ENCODE measurements at places on chromosomes 16 and 17.

- DNase-seq: peak; percentile 23
Observed at GRCh38 chr16:13923703-13924298, 3.8 kb downstream of the ERCC4 start.

GRCh38 chr17:29571883-29572681, 3.6 kb downstream of the TP53I13 start:
- DNase-seq: no peak

DNA sequence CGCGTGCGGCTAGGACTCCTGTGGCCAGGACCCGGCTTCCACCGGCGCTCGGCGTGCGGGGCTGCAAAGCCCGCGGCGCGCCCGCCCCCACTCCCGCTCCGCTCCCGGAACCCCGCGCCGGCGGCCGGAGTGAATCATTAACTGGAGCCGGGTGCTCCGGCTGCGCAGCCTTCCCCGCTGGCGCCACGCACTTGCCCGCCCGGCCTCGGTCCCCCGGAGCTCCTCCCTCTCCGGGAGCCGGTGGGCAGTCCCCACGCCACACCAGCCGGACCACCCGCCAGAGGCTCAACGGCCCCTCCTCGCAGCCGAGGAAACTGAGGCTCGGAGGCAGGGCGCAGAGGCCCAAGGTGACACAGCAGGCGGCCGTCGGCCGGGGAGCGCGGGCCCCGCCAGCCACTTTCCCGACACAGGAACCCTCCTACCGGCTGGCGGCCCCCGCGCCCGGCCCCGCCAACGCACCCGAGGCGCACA, 580 bp downstream of the BCAR1 start:
- no peak for DNase-seq

GRCh38 chr16:50270510-50271147, 4.3 kb downstream of the ADCY7 start:
- no peak for DNase-seq

DNA sequence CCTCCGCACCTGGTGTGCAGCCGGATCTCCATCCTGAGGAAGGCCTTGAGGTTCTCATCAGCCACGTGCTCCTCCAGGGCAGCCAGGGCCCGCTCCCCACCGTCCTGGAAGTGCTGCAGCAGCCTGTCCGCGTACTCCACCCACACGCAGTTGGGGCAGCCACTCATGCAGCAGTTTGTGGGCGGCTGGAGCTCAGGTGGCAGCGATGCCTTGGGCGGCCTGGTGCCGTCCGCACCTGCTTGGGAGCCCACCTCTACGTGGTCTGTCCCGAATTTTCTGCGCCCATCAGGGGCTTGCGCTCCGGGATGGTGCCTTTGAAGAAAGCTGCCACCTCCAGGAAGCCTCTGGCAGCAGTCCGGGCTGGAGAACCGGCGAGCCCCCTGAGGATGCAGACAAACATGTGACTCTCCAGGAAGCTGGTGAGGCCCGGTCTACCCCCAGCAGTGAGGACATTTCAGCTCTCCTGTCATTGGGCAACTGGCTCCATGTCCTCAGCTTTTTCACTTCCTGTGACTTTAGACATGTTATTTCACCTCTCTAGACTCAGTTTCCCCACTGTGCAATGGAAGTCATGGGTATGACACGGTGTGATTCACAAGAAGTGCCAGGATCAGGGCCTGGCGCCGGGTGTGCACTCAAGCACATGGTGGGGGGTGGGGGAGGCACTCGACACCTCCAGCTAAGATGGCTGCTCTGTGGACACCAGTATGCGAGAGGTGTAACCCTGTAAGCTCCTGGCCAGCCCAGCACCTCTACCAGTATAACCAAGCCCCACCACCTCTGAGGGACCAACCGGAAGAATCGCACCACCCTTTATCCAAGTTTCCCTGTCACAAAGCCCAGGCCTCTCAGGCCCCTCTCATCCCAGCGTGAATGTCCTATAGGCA, 957 bp downstream of the OXLD1 start:
- DNase-seq: peak; percentile 60

Measured in GM06990 (cell line).